ENCODE measurements at places on chromosomes 13 and 19.

- DNase-seq: no peak
Observed at GRCh38 chr13:39963612-39964011, 308.1 kb downstream of the COG6 start.

- DNase-seq: no peak
Observed at GRCh38 chr19:7516333-7516732, 430 bp downstream of the ZNF358 start.

- no peak for DNase-seq
Observed at GRCh38 chr13:73608157-73608516, 526.1 kb downstream of the KLF12 start.

GRCh38 chr19:30074096-30074495 lies 132.1 kb downstream of the URI1 start:
- no peak for DNase-seq

GRCh38 chr13:39729156-39729555 lies 73.7 kb downstream of the COG6 start:
- no peak for DNase-seq

- no peak for DNase-seq
Observed at GRCh38 chr13:79393564-79394249, 12.3 kb downstream of the RBM26 start.

- peak; percentile 56 for DNase-seq
Observed at GRCh38 chr13:50387051-50387581, 371.9 kb downstream of the KCNRG start.

DNA sequence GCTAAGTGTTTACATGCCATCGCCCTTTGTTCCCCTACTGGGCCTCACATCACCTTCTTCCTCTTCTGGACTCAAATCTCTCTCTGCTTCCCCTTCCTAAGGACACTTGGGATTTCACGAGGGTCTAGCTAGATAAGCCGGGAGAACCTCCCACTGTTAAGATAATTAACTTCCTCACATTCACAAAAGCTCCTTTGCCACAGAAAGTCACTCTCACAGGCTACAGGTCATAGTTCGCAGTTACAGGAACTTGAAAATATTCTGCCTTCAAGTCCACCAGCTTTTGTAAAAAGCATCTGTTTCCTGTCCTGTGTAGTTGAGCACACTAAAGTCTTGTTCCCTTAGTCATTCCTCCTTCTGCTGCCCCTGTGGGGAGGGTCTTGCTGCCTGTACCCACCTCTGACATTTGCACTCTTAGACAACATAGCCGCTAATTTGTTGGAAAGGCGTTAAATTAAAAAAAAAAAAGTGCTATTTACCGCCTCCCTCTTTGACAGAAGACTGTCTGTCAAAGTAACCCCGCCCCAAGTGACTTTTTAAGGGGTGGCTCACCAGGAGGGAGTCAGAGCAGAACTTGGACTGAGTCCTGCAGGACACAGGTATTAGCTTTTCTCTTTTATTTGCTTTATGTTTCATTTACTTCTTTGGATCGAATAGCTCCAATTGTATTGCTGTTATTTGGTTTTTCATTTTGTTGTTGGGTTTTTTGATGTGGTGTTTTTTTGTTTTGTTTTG lies 26.8 kb upstream of the CEACAM21 start:
- no peak for DNase-seq

- no peak for DNase-seq
Observed at GRCh38 chr13:91776611-91777193, 378.3 kb downstream of the GPC5 start.

GRCh38 chr13:79581870-79582315 lies 100.9 kb downstream of the NDFIP2 start:
- DNase-seq: peak; percentile 43

- no peak for DNase-seq
Observed at GRCh38 chr19:30504272-30504671, 132.1 kb downstream of the ZNF536 start.

- no peak for DNase-seq
Observed at GRCh38 chr13:51451134-51451466, 1.7 kb downstream of the INTS6 start.

- DNase-seq: no peak
Observed at GRCh38 chr19:39398297-39398864, 7.2 kb downstream of the MED29 start.

GRCh38 chr19:52248241-52248640 lies 21.1 kb upstream of the ZNF766 start:
- DNase-seq: peak; percentile 6

GRCh38 chr19:48836089-48837017 lies at the start of gene HSD17B14:
HSD17B14 (minus strand) TSS chr19:48836491; CDS start chr19:48836411, 80 bp downstream.
- no peak for DNase-seq

DNA sequence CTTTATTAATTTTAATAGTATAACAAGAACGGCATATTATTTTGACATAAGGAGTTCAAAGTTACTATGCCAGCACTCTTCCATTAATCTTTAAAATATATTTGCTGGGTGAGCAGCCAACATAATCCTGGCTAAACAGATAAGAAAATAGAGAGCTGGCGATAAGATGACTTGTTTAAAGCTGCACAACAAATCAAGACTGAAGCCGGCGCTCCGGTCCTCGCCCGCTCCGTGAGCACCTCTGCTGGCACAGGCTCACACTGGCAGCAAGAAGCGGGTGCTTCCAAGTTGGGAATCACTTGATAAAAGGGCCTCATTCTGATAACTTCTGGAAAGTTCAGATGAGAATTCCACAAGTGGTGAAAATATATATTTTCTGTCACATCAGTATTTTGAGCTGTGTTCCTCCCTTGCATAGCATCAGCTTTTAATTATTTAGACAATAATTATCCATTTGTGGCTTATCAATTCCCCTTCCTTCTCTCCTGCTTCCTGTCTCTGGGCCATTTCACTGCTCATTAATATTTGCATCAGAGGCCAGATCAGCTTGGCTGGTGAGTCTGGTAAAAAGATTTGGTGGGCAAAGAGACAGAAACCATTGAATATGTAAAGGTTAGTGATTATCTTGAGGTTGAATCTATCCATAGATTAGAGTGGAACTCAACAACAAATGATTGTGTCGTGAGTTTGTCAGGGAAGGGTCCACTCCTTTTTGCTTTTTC lies 205.3 kb downstream of the MZT1 start:
- DNase-seq: no peak

GRCh38 chr13:83221813-83222241 lies 660.4 kb downstream of the SLITRK1 start:
- DNase-seq: no peak

DNA sequence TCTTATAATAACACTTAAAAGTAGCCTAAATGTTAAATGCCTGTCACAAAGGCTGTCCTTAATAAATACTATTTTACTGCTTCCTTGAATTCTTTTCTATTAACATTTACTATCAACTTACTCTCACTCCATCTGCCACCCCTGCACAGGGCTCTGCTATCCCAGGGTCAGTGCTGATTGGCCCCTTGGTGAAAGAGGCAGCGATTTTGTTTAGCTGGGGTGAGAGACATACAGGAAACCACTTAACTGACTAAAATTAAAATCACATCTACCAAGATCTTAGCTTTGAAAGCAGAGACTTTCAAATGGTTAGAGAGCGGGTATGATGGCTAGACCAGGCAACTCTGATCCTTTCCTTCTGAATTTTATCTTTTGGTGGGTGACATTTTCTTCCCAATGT lies 149.9 kb upstream of the HTR2A start:
- DNase-seq: no peak

Data from NCI-H524 treated with DMSO at 0.1 percent for 48 hours (cell line).